Sciatic nerve (tissue), 2 donors: ENCODE measurements at places on chromosomes 6 and 20. TPM values are rescaled to one million over a fixed set of nuclear protein-coding genes. Genes with fewer than 3 reads are reported as not detected.

Gene TBXT
- not detected for total RNA-seq

Gene LY6G6F
- total RNA-seq = not detected

Gene MYLK4
- total RNA-seq = 0.98 TPM

Gene RBBP8NL
- total RNA-seq = not detected

Gene STMND1
- 0.27 TPM for total RNA-seq

- DNase-seq = no peak
These were observed 14.1 kb downstream of the MYBL2 start for GRCh38 chr20:43680981-43681380.

GRCh38 chr6:158655569-158656450, 6.0 kb downstream of the SYTL3 start:
- DNase-seq = no peak

DNA sequence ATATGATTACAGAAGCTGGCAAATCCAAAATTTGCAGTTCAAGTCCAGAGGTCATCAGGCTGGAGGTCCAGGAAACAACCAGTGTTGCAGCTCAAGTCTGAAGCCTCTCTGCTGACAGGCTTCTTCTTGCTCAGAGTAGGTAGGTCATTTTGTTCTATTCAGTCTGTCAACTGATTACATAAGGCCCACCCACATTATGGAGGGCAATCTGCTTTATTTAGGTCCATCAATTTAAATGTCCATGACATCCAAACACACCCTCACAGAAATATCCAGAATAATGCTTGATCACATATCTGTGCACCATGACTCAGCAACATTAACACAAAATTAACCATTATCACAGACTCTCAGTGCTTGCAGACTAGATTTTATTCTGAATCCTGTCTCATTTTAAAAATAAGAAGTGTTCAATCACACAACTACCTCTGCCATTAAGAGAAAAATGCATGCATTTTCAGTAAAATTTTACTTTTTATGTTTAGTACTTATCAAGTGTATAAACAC, 759.2 kb upstream of the ADGRB3 start:
- DNase-seq = no peak

DNA sequence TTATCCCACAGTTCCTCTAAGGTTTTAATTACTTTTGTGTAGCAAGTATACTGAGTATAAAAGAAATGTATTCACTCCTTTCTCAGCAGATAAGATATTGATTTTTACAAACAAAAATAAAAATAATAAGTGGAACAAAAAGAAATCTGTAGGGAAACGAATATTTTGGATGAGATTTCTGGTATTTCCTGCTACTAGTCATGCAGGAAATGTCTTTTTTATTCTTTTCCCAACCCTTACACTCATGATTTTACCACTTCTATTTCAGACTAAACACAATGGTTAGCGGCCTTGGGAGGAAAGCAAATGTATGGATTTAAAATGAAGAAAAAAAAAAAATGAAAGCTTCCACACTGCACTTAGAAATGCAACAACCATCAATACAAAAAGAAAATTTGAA, 580.5 kb upstream of the MARCKS start:
- DNase-seq = no peak

DNA sequence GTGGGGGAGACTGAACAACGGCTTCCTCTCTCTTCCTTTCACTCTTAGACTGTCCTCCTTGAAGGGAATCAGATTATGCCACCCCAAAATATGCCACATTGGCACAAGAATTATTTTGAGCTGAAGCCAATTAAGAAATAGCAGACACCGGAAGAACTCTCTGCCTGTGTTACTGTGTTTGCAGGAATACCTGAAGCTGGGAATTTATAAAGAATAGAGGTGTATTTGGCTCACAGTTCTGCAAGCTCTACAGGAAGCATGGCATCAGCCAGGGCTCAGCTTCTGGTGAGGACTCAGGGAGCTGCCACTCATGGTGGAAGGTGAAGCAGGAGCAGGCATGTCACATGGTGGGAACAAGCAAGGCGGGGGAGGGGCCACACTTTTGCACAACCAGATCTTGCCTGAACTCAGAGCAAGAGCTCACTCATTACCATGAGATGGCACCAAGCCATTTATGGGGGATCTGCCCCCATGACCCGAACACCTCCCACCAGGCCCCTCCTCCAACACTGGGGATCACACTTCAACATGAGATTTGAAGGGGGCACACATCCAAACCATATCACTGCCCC, 46.0 kb downstream of the PCNA start:
- peak; percentile 67 for DNase-seq

DNA sequence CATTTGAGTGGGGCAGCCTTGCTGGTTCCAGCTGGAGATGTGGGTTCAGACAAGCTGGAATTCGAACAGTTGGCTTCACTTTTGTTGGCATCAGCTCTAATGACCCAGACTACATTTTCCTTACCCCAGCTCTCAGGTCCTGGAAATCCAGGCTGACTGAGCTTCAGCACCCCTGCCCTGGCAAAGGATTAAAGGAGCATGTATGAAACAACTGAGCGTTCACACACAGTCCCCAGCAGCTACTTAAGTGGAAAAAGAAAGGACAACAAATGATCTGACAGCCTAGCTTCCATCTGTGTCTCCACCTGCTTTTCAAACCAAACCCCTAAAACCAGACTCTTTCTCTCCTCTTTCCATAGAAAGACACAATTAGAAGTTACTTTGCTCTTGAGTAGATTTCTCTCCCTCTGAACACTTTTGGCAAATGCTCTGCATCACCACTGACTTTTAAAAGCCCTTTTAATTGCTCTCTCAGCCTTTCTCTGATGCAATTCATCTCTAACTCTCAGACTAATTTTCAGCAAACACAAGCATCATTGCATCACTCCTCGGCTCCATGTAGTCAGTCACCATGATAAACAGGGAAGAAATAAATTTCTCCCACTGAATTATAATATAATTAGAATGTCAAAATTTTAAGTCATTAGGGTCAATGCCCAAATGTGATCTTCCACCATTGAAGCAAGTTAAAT, 28.1 kb downstream of the ROS1 start:
- DNase-seq = no peak

DNA sequence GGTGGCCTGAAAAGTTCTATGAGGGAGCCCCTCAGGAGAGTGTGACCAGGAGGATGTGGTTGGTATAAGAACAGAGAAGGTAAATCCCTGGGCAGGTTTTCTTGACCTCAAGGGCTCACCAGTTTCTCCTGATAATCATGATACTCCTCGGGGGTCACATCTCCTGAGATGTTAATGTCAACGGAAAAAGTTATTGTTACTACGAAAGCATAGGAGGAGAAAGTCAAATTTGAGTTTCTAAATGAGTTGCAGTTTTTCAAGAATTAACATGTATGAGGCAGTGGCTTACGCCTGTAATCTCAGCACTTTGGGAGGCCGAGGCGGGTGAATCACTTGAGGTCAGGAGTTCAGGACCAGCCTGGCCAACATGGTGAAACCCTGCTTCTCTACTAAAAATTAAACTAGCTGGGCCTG, 23.4 kb downstream of the MGME1 start:
- no peak for DNase-seq

DNA sequence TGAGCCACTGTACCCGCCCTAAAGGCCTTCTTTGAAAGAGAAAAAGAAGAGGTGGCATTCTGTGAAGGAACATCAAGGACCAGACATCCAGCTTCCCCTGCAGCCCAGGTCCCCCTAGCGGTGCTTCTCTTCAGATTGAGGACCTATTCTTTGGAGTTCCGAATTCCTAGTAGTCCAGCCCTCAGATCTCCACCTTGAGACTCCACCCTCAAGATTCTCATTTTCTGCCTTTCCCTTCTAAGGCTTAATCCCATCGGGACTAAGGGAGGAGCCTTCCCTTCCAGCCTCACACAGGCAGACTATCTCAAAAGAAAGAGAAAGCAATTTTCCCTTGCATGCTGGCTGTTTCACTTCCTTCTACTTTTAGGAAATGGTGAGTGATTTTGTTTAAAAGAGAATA, 32.5 kb downstream of the MUC22 start:
- DNase-seq = peak; percentile 69

DNA sequence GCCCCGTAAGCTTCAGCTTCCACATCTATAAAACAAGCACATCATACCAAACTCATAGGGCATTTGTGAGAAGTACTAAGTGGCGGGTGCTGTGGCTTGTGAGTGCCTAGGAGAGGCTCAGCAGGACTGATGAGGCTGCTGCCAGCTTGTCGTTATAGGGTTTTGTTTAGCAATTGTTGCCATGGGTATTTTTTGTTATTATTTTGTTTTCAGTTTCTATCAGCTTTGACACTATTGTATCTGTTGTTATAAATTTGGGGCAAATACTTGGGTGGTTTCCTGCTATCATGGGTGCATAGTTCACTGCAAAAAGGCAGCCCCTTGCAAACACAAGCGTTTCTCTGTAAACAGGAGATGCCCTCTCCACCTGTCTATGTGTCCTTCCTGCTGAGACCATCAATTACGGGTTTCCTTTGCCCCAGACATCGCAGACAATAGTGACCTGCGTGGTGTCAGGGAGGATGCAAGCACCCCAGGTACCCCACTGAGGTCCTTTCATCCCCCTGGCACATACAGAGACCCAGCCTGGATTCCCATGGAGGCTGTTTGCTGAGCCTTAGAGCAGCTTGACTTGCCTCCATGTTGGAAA, 3.1 kb upstream of the CCDC167 start:
- DNase-seq = no peak

DNA sequence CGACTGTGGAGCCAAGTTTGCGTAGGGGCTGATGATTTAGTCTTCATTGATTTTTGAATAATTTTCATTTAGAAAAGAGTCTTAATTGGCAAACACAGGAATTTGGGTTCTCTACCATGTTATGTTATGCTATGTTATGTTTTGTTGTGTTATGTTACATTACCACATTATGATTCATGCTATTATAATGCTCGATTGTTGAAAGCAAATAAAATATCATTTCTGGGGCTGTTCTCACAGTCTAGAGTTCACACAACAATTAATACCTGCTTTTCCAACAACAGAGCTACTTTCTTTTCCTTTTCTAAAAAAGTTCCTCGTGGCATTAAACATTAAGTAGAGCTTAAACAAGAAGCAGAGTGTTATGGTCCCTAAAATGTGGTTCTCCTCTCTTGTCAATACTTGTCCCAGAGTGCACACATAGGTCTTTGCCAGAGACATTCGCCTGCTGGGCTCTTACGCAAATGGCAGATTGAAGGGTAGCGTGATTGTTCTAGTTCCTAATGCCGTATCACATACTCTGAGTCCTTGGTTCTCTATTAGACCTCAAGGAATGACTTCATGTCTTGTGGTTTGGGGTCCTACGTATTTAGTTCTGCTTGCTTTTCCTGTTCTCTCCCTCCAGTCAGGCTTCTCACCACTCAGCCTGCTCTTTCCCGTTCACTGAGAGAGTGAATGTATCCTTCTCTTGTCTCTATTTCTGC, 370.3 kb downstream of the CD109 start:
- no peak for DNase-seq

- DNase-seq = no peak
These were observed 10.8 kb upstream of the EYA2 start for GRCh38 chr20:46883892-46884291.
